Stimulated activated CD8-positive, alpha-beta memory T cell treated with anti-CD3 and anti-CD28 coated beads, Interleukin-15, amount 100 ng/mL, for 24 hours (primary cell): ENCODE measurements at places on chromosomes 1 and 21.

DNA sequence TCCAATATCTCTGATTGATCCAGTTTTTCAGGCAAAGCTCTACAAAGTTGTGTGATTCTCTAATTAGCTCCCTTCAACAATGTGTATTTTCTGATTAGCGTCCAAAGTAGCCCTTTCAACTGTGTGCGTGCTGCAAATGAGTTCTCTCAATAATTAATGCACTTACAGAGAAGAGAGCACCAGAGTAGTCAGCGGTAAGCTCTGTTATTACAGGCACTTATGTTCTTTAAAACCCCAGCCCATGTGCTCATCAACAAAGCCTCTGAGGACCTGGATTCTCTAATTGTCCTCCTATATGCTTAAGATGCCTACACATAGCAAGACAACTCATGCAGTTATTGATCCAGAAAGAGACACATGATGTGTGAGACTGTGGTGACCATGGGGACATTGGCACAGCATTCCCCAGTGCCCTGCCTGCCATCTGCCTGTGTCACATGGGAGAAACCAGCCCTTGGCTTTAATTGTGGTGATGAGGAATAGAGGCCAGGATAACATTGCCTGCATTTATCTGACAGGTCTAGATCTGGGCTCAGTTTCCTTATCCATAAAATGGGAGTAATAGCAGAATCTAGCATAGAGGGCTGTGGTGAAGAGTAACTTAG, 151.7 kb downstream of the PCP4 start:
- DNase-seq = no peak

- DNase-seq = no peak
Observed at GRCh38 chr1:6603915-6604558, 1.4 kb upstream of the KLHL21 start.

GRCh38 chr1:43241413-43241836, 28.4 kb upstream of the TMEM125 start:
- DNase-seq = no peak

DNA sequence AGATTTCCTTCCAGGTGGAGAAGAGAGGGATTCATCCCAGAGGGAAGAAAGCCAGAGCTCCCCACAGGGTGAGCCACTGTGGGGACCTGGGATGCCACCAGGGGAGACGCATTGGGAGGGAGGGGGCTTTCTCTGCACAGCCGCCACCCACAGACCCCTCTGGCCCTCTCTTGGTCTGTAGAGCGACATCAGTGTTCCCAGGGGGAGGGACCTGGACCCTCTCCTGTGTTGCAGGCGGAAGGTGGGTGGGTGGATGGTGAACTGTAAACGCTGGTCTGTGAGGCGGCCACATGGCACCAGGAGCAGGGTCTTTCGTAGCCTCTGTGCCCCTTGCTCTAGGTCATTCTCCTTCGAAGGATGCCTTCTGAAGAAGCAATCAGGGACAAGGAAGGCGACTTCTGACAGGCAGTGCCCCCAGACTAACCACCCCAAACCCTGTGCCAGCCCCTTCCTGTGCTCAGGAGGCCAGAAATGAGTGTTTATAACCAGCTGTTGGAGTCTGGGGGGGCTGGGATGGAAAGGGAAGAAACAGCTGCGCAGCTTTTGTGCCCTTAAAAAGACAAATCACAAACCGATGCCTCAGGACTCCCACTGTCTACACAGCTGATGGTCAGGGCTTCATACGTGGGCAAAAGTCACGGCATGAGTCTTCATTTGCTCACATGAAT, 121.4 kb upstream of the ZBTB40 start:
- DNase-seq = no peak

GRCh38 chr1:107405236-107405635, 264.4 kb downstream of the NTNG1 start:
- DNase-seq = no peak

GRCh38 chr21:16279731-16280581, 550.2 kb downstream of the USP25 start:
- DNase-seq = no peak

- no peak for DNase-seq
Observed at GRCh38 chr1:161238039-161238473, at the start of gene NR1I3. NR1I3 (minus strand) TSS chr1:161238203; CDS start chr1:161236565, 1,638 bp downstream.

- DNase-seq = no peak
Observed at GRCh38 chr1:230189824-230190223, 122.8 kb downstream of the GALNT2 start.

DNA sequence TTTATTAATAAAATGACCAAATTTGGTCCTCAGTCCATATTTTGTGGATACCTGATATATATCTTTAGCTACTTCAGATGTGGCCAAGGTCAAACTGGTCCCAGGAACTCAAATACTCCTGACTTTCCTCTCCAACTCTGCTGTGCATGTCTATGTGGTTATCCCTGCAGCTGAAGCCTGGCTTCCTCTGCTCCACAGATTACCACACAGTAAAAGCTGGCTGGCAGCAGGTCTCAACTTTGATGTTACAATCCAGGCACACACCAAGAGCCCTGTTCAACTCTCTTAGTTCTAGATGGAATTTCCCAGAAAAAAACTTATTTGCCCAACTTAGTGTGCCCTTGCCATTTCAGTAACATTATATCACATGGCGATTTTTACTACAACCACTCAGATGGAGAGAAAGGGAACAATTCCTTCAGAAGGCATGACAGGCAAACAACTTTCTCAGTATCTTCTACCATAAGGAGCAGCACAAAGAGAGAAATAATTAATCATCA, 479.5 kb downstream of the PLPP3 start:
- no peak for DNase-seq

DNA sequence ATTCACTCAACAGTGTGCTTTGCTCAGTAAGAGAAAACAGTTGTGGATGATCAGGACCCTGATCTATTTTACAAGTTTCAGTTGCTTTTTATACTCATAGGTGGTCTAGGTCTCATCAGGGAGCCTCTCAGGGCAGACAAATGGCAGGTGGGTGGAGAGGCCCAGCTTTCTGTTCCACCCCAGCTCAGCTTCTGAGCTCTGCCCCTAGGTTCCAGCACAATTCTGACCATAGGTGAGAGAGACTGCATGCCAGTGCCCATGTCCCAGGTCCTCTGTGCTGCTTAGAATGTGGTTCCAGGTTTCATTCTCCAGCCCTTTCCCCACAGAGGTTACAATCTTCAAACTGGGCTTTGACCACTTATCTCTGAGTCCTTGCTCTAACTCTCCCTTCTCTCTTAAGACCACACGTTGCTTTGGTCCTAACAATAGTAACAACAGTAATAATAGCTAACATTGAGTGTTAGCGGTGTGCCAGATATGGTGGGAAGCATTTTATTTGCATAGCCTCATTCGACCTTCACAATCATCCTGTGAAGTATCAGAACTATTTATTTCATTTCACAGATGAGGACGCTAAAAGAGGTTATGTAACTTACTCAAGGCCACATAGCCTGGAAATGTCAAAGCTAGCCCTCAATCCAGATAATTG, 19.6 kb upstream of the DUSP10 start:
- DNase-seq = no peak

DNA sequence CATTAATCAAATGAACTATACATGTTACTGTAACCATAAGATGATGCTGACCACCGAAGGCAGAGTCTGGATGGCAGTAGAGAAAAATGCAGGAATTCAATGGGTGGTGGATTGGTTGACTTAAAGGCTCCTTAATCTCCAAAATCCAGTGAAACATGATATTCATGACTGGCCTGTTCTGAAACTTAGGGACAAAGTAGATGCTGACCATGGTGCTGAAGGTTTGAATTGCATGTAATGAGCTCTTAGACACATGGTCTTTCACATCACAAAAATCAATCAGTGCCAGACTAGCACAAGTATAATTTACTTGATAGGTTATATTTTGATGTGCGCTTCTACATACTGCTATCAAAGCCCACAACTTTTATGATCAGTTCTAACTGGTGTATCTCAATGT, 30.9 kb upstream of the NTMT2 start:
- DNase-seq = no peak

DNA sequence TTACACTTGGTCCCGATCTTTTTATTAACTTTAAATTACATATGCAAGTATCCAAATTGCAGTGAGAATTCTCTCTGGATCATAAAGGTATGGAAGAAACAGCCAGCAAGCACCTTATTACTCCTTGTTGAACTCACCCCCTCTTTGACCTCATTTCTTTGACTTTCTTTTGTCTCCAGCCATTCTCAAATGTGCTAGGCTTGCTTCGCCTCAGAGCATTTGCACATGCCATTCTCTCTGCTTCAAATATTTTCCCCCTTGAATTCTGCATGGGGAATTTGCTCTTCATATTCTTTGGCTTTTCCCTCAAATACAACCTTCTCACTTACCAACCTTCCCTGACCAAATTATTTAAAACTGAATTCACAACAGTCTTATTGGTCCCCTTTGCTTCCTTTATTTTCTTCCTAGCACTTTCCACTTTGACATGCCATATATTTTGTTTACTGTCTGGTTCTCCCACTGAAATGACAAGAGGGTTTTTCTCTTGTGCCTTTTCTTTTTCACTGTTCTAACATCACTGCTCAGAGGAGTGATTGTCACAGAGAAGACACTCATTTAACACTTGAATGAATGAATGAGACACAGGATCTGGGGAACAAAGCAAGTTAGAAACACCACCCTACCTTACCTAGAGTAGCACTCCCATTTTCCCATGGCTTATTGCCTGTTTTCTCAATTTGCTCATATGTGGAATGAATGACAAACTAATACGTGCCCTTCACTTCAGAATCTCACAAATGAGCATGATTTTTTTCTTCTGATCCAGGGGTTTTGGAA, 1.4 kb upstream of the PGBD2 start:
- DNase-seq = no peak

DNA sequence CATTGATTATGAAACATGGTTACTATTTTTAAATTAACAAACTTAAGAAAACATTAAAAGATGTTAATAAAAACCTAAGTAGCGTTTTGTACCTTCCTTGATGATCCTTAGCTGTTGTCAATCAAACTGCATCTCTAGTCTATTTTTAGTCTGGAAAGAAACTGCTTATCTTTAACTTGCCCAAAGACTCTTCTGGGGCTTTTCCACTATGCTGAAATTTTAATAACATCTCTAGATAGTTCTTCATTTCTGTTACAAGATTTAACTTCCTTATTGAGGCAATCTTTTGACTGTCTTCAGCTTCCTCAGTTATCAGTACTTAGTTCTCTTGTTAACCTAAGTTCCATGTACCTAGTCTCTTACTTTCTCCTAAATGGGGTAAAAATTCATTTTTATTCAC, 135.9 kb upstream of the HMCN1 start:
- no peak for DNase-seq

- no peak for DNase-seq
Observed at GRCh38 chr1:99650773-99651437, 5.0 kb downstream of the PALMD start.

GRCh38 chr1:46673749-46674182, 2.1 kb downstream of the TEX38 start:
- no peak for DNase-seq

DNA sequence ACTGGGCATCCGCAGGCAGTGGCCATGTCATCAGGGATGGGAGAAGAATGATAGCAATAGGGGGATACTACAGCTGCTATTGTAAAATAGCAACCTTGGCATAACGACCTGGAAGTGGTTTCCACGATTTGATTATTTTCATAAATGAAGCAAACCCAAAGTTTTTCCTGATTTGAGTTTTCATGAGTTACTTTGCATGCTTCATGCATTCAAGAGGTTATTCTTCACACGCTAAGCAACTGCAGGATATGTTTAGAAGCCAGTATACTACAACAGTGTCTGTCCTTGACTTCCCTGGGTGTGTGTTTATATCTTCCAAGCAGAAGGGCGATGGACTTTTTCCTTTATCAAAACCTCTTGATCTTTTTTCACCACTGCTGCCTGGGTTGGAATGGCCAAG, 281.1 kb upstream of the DUSP10 start:
- no peak for DNase-seq

DNA sequence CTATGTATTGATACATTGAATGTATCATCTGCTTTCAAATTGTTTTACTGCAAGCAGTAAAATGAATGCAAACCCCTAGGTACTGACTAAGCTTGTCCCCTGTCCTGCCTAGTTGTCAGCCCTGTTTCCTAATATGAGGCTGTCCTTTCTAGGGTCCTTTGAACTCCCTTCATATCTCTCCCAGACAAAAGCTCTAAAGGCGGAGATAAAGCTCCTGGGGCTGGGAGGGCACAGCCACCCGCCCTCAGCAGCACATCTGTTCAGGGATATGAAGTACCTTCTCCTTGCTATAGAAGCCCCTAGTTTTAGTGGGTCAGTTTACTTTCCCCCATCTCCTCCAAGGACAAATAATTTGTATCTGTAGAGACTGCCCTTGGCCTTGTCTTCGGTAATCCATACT, 93.1 kb upstream of the ETS2 start:
- no peak for DNase-seq

- DNase-seq = no peak
Observed at GRCh38 chr1:65788762-65789161, 3.9 kb upstream of the PDE4B start.

DNA sequence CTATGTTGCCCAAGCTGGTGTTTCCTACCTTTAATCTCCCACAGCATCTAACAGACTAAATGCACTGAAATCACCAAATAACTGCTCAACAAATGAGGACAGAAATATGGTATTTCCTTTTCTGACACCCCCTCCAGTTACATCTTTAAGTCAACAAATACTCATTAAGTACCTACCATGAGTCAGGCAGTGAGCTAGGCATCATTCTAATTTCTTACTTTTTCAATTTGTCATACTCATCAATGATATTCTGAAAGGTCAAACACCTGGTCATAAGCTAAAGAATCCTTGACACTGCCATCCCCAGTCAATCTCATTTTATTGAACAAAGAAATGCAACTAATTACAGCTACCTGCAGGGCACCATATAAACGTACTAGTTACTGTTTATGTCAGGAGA, 36.6 kb downstream of the LUZP1 start:
- DNase-seq = no peak

DNA sequence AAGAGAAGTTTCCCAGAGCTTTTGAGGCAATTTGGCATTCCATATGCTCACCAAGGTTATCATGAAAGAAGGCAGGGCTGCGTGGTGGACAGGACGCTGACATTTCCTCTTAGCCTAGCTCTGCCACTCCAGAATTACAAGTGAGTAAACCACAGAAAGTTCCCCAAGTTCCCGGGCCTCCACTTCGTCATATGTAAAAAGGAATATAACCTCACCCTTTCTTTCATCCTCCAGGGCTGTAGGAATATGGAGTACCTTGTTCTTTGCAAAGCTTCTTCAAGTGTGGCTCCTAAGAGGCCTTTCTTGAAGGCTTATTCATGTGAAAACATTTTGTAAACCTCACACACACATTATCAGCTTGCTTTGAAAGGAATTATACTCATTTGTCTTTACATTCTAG, 210.2 kb downstream of the GREM2 start:
- DNase-seq = no peak

GRCh38 chr1:98981917-98982513, 22.6 kb downstream of the PLPPR5 start:
- no peak for DNase-seq

- no peak for DNase-seq
Observed at GRCh38 chr1:201766131-201766866, 62.7 kb upstream of the IPO9 start.
